ENCODE measurements at places on chromosomes 11 and 22.
A peak's percentile ranks its signal among the peaks of the same experiment; 100 is the strongest.

DNA sequence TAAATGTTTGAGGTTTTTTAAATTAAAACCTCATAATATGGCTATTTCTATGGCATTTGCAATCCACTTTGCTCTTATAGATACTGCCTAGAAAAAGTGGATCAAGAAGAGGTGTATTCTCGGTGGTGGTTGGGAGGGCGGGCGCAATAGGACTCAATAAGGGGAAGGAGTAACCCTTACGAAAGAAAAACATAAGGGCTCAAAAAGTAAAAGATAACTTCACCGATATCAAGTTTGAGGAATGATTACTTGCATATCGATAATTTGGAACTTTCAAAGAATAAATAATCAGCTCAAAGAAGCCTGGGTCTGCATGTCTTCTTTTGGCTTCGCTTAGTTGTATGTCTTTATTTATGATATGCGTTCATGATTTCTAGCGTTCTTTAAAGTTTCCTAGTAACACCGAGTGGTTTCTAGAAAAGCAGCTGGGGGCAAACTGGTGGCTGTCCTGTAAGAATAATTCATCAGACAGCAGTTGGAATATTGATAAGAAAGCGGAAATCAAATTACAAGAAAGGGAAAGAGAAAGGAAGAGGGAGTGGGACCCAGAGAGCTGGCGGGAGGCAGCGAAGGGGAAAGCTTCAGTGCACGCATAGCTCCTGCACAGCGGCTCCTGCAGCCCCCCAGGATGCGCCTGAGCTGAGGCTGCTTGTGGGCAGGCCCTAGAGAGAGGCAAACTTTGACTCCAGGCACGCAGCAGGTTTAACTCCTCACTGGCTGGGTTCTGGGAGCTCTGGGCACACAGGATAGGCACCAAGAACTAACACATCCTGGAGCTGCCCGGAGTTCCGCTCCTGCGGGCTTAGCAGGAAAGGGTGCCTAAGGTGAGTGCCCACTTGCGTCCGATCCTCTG, 9.1 kb upstream of the FLI1 start:
- DNase-seq = no peak

DNA sequence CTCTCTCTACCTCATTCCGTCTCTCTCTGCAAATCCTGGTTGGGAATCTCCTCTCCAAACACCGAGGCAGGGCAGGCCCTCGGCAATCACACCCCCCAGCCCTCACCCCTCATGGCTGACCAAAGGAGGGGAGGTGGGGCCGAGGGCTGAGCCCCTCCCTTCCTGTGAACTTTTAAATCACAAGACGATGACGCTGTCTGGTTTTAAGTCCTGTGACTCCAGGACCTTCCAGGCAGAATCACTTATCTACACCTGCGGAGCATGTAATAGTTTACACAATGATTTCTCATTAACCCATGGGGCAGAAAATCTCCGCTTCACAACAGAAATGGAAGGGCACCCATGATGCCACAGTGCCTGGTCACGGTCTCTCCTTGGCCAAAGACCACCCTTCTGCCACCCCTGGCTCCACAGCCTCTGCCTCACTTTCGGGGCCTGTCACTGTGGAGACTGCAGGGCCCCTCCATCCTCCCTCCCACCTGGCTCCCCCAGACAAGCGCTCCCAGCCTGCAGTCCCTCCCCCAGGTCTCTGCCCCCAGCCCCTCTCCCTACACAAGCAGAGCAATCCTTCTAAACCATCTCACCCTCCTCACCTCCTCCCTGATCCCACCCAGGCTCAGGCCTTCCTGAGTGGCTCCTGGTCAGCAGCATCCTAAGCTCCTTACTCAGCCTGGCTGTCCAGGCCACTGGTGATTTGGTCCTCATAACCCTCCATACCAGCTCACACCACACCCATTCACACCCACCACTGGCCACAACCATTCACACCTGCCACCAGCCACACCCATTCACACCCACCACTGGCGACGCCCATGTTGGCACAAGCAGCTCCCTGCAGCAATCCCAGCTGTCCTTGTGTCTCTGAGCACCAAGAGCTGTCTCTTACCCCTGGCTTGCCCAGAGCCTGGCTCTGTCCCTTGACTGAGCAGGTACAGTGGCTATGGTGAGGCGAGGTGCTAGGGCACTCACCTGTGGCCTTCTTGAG, 30.7 kb upstream of the ARFGAP3 start:
- DNase-seq = no peak

GRCh38 chr22:43289976-43290721, 53.0 kb downstream of the SCUBE1 start:
- DNase-seq = peak; percentile 45

- no peak for DNase-seq
These were observed 51.1 kb downstream of the CLMP start for GRCh38 chr11:123143921-123144320.

DNA sequence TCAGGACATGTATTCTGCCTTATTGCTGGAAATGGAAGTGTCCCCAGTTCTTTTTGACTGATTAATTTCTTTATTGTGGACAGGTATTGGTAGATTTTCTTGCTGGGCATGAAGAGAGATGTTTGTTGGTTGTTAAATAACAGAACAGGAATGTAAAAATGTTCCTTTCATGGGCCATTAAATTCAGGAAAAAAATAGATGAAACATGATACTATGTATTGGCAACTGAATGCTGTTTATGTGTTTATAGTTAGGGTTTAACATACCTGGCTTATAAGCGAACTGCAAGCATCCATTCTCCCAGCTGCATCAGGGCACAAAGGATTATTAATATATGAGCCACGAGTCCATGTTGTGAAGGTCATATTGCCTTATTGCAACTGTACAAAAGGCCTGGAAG, 368.5 kb downstream of the NELL1 start:
- DNase-seq = no peak

GRCh38 chr11:114059278-114059983, at the start of gene ZBTB16:
Gene ZBTB16, plus strand, starts transcription at chr11:114059711. Its CDS starts 3,590 bp downstream, at chr11:114063301.
- DNase-seq = no peak

Measured in MG63 (cell line).